Inflammatory macrophage treated with lipopolysaccharide for 1 hour (primary cell): ENCODE measurements at places on chromosomes 4 and X.

DNA sequence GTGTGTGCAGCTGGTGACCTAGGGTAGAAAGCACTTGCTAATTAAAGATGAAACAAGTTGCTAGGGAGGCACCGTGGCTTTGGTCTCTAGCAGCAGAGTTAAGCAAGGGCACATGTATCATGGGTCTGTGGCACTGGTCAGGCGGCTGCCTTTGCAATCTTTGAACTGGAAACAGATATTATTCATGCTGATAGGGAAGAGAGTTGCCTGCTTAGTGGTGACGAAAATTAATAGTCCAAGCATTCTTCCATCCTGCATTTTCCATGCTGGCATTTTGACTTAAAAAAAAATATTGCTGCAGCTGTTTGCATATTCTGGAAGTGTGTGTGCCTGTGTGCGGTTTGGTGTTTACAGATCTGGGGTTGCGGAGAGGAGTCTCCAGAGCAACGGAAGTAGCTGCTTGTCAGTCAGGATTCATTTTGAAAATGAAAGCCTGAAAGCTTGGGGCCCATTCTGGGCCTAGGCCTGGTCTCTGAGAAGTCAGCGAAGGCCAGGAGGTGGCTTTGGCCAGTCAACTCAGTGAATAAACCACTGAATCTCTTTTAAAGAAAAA is 2.3 kb upstream of the SOWAHD start:
- DNase-seq, result peak; percentile 31

GRCh38 chrX:825991-826390 is 195.4 kb downstream of the SHOX start:
- DNase-seq, result peak; percentile 7

- no peak for DNase-seq
Observed at GRCh38 chr4:175767150-175767549, 44.9 kb downstream of the GPM6A start.

DNA sequence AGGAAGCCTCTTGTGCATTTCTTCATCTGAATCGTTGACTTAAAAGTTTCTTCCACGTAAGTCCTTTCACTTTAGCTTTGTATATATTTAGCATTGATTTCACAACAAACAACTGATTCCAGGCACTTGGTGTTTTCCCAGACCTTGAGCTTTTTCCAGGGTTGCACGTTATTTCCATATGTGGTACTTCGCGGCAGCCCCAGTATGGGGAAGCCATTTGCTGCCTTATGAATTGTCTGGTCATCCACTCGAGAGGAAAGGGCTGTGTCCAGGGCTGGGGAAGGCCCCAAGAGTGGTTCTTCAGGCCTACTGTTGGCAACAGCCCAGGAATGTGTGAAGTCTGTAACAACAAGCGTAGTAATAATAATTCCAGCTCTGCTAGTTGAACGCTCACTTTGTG is 2.8 kb upstream of the TLR8 start:
- DNase-seq, result peak; percentile 72

DNA sequence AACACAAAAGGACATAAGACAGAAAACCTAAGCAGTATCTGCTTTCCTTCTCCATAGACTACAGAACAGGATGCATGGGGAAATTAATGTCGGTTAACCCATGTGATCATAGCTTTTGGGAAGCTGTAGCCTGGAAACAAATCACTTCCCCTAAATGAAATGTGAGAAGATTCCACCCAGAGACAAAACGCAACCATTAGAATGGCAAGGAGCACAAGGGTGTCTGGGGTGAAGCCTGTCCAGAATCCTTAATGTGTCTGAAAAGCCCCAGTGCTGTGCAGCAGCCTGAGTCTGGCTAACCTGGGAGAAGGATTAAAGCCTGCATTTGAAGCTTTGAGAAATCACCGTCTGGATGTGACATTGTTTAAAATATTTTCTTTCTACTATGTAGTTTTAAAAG is 213.3 kb downstream of the ANKRD50 start:
- DNase-seq, result no peak

DNA sequence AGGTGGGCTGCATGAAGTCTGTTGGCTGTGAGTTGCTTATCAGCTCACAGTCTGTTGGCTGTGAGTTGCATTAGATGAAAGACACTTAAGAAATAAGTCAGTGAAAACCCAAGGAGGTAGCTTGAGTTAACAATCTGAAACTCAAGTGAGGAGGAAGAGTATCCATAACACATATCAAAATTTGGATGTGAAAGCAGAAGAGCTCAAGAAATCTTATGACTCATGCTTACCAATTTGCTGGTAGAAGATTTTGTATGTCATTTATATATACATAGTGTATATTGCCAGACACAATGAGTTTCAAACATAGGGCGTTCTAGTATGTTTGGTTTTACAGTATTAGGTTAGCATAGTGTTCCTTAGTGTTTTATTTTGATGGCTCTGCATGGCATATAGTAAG is 107.4 kb downstream of the DDIT4L start:
- peak; percentile 3 for DNase-seq

DNA sequence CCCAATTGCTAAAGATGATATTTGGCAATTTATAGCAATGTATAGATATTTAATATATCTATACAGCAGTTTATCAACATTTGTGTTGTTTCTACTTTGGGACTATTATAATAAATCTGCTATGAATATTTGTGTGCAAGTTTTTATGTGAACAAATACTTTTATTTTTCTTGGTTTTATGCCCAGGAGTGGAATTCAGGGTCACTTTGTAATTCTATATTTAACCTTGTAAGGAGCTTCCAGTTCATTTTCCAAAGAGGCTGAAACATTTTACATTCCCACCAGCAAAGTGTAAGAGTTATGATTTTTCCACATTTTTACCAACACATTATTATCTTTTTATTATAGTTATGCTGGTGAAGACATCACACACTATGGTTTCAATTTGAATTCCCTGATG is 801.3 kb downstream of the PCDH18 start:
- DNase-seq, result no peak

GRCh38 chr4:173009129-173009823 is 159.3 kb upstream of the GALNT7 start:
- peak; percentile 34 for DNase-seq
